ENCODE measurements at places on chromosomes 2 and 18.

DNA sequence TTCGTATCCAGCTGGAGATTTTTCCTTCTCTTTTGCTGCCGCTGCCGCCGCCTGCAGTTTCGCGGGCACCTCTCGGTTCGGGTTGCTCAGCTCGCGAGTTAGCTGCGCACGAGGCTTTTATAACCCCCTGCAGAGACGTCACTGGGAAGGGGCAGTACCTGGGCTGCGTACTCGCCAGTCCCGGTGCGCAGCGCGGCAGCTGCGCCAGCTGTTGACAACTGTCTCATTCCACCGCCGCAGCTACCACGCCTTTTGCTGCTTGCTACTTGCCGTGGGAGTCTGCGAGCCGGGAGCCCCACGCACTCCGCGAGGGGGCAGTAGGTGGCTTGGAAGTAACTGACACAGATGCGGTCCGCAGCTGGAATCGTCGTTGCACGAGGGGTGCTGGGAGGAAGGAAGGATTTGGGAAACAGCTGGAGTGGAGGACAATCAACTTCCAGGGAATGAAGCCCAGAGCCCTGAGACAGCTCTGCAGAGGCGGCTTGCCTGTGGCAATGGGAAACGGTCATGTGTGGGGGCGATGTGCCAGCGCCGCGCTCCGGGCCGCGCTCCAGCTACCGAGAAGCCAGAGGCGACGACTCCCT lies at the start of gene TACR1:
Gene TACR1 (minus strand): TSS at position 93 of the 584 bp plus-strand sequence. CDS start 586 bp downstream, outside the sequence.
- DNase-seq, result peak; percentile 60

DNA sequence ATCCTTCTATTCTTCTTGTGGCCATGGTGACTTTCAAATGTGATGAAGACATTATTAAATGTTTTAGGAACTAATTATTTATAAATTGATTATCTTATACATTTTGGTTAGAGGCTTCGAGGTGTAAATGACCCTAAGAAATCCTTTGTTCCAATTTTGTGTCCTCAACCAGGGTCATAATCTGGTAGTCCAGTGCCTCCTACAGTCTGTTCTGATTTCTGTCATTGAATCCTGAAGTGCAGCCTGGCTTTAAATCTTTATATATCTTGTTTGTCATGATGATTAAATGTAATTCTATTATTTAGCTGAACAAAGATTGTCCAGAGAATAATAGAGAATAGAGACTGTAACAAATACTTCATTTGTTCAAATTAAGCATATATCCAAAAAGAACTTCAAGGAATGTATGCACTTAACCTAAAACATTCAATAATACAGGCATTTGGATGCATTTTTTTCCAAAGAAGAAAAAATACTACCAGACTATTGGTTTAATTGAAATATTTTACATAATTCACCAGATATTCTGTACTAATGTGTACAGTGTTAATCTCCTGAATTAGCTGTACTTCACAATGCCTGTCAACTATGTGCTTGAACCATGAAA lies 89.8 kb downstream of the PRPF40A start:
- peak; percentile 42 for DNase-seq

GRCh38 chr2:172698041-172698863 lies 37.4 kb upstream of the RAPGEF4 start:
- peak; percentile 97 for DNase-seq

DNA sequence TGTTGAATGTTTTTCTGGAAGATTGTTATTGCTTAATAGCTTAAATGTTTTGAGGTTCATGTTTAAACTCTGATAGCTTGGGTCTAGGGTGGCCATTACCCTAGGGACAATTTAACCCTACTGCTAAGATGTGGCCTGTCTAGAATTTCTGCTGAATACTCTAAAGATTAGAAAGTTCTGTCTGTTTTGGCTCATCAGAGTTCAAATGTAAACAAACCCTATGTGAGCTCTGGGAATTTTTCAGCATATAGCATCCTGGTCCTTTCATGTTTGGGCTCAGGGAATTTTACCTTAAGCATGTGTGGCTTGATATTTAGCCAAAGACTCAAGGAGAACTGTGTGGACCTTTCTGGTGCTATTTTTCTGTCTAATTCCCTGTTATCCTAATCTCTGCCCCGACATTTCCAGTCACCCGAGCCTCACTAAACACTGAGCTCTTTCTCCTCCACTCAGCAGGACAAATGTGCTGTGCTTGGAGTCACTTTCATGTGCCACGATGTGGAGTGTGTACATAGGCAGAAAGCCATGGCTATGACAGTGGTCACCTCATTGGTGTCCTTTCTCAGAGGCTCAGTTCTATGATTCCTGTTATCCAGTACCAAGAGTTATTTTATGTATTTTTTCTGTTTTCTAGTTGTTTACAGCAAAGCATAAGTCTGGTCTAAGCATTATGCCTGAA lies 492.5 kb upstream of the SPHKAP start:
- DNase-seq, result no peak

DNA sequence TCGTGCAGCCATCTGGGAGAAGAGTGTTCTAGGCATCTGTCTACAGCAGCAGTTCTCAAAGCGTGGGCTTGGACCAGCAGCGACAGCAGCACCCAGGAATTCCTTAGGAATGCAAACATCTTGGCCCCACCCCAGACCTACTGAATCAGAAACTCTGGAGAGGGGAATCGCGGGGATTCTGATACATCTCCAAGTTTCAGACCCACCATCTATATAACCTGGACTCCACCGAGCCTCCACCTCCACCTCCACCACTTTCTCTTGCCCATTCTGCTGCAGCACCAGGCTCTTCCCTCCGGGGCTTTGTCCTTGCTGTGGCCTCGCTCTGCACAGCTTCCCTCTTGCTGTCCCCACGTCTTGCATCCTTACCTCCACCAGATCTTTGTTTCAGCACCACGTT lies 256.4 kb downstream of the BCL2 start:
- peak; percentile 44 for DNase-seq
